Aorta (tissue), 5 donors: ENCODE measurements at places on chromosomes 7 and 10. TPM values are rescaled to one million over a fixed set of nuclear protein-coding genes. Genes with fewer than 3 reads are reported as not detected.

DNA sequence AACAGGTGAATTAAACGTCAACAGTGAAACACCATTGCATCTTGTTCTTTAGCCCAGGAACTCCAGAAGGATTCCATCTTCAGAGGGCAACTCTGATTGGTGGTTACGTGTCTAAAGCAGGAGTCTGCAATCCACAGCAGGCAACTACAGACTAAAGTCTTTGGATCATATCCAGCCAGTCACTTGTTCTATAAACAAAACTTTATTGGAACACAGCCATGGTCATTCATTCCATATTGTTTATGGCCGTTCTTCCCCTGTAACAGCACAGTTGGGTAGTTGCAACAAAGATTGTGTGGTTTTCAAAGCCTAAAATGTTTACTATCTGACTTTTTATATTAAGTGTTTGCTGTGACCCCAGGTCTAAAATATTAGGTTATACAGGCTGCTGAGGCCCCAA lies 94.7 kb upstream of the IMMP2L start:
- no peak overlapping the region for H3K4me3 ChIP-seq
- DNase-seq, result no peak
- no peaks in the 10 kb centered on the region for H3K4me1 ChIP-seq
- no peaks in the 10 kb centered on the region for H3K36me3 ChIP-seq

- no peaks in the 10 kb centered on the region for H3K4me1 ChIP-seq
- no peak overlapping the region for H3K27ac ChIP-seq
- peak; percentile 43 for DNase-seq
- no peak overlapping the region for H3K4me3 ChIP-seq
- no peaks in the 10 kb centered on the region for H3K27me3 ChIP-seq
- no peaks in the 10 kb centered on the region for H3K36me3 ChIP-seq
Observed at GRCh38 chr10:132982301-132982989, 40.1 kb upstream of the CFAP46 start.

- no peaks in the 10 kb centered on the region for H3K27me3 ChIP-seq
- H3K4me3 ChIP-seq, result no peak overlapping the region
- no peak for DNase-seq
- H3K36me3 ChIP-seq, result no peaks in the 10 kb centered on the region
Observed at GRCh38 chr7:31487476-31487875, 26.4 kb upstream of the ITPRID1 start.

DNA sequence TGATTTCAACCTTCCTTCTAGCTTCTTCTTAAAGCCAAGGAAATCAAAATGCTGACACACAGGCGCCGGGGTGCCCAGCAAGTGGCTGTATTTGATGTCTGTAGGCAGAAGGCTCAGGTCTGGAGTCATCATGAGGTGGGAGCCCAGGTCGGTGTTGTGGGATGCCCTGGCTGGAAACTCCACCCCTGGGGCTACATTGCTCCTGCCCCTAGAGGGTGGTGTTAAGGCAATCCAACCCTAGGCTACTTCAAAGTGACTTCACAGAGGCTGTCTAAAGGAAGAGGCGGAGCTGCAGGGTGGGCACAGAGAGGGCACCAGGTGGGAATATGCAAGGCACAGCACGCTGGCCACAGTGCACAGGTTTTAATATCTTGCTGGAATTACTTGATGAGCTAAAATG lies 200.9 kb downstream of the ADAM12 start:
- H3K27me3 ChIP-seq, result no peaks in the 10 kb centered on the region
- no peak for DNase-seq
- H3K4me1 ChIP-seq, result no peaks in the 10 kb centered on the region
- no peak overlapping the region for H3K27ac ChIP-seq
- no peak overlapping the region for H3K4me3 ChIP-seq

GRCh38 chr10:30991647-30992011 lies 40.0 kb downstream of the ZNF438 start:
- H3K27ac ChIP-seq, result peak overlapping the region; percentile 21
- H3K36me3 ChIP-seq, result no peaks in the 10 kb centered on the region
- H3K27me3 ChIP-seq, result no peaks in the 10 kb centered on the region
- H3K4me1 ChIP-seq, result peaks cover 2% of the 10 kb centered on the region

GRCh38 chr7:1753564-1753867 lies 83.4 kb downstream of the ELFN1 start:
- H3K36me3 ChIP-seq, result no peaks in the 10 kb centered on the region
- H3K4me3 ChIP-seq, result no peak overlapping the region
- peak; percentile 36 for DNase-seq
- H3K27ac ChIP-seq, result no peak overlapping the region

DNA sequence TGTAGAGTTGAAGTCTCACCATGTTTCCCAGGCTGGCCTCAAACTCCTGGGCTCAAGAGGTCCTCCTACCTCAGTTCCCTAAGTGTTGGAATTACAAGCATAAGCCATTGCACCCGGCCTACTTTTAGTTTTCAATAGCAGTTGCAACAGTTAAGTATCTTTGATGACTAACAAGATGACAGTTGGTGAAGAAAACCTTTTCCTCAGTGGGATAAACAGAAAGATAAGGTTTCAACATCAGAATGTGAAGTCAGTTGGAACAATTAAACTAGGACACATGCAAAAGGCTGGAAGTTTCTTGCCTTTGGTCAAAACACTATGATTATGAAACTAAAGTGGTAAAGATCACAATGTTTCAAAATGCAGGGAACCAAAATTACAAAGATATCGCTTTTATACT lies 169.2 kb downstream of the ZNF438 start:
- H3K36me3 ChIP-seq, result no peaks in the 10 kb centered on the region
- no peak overlapping the region for H3K4me3 ChIP-seq
- peaks cover 1% of the 10 kb centered on the region for H3K4me1 ChIP-seq
- H3K27ac ChIP-seq, result no peak overlapping the region
- H3K27me3 ChIP-seq, result no peaks in the 10 kb centered on the region

DNA sequence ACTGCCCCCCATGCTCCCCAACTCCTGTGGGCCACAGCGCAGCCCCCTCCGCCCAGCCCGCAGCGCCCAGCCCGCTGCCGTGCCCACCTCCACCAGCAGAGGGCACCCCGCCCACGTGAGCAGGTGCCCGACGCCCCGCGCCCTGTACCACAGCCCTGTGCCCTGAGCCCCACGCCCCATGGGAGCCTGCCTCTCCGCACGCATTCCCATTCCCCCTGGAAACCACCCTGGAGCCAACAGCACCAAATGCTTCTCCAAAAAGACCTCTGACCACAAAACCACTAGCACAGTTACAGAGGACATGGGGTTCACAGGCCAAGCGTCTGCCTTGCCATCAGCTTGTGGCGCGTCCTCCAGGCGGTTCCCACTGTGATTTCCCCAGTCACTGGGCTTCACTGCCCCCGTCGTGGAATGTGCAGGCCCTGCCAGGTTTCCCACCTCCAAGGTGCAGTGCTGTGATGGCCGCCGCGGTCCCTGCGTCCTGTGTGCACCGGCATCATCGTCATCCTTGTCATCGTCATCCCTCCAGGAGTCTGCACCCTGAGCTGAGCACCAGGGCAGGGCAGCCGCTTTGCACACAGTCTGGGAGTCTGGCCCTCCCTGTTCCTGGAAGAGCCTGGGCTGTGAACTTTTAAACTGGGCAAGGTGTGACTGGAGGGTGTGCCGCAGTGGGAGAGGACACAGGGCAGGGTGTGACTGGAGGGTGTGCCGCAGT lies 61.7 kb downstream of the PWWP2B start:
- no peak overlapping the region for H3K27ac ChIP-seq
- no peaks in the 10 kb centered on the region for H3K36me3 ChIP-seq
- H3K4me3 ChIP-seq, result no peak overlapping the region
- no peaks in the 10 kb centered on the region for H3K4me1 ChIP-seq

GRCh38 chr10:108462005-108462404 lies 1297.5 kb upstream of the SORCS1 start:
- DNase-seq, result no peak
- H3K27me3 ChIP-seq, result no peaks in the 10 kb centered on the region
- no peaks in the 10 kb centered on the region for H3K4me1 ChIP-seq
- H3K27ac ChIP-seq, result no peak overlapping the region
- H3K36me3 ChIP-seq, result no peaks in the 10 kb centered on the region
- no peak overlapping the region for H3K4me3 ChIP-seq

DNA sequence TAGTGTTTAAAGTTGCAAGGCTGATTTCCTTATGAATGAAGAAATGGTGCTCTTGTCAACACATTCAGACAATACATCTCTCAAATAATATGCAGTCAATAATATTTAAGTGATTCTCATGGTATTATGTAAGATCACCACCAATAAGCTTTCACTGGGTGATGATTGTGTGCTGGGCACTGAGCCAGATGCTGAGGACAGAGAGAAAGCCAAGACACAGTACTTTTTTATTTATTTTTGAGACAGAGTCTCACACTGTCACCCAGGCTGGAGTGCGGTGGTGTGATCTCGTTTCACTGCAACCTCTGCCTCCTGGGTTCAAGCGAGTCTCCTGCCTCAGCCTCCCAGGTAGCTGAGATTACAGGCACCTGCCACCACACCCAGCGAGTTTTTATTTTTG lies 130.6 kb upstream of the LSM8 start:
- H3K27ac ChIP-seq, result no peak overlapping the region
- H3K27me3 ChIP-seq, result no peaks in the 10 kb centered on the region
- DNase-seq, result no peak
- H3K36me3 ChIP-seq, result no peaks in the 10 kb centered on the region
- no peaks in the 10 kb centered on the region for H3K4me1 ChIP-seq

GRCh38 chr10:69358148-69358795 lies 58.4 kb downstream of the TACR2 start:
- no peak for DNase-seq
- H3K27ac ChIP-seq, result no peak overlapping the region
- H3K4me1 ChIP-seq, result peaks cover 13% of the 10 kb centered on the region
- H3K36me3 ChIP-seq, result no peaks in the 10 kb centered on the region
- H3K4me3 ChIP-seq, result no peak overlapping the region

DNA sequence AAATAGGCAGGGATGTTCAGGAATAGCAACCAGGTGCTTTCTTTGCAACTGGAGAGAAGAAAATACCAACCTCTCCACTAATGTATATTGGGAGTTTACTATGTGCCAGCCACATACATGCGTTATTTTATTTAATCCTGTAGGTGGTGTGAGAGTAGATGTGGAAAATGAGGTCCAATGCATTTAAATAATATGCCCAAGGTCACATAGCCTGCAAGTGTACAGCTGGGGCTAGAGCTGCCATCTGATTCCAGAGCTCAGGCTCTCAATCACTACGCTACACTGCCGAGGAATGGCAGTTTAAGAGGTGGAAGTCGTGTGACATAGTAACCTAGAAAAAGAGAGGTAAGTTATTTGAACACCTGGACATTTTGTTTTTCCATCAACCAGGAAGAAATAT lies 277.0 kb downstream of the EXOC4 start:
- H3K36me3 ChIP-seq, result no peaks in the 10 kb centered on the region
- H3K27ac ChIP-seq, result no peak overlapping the region
- peaks cover 5% of the 10 kb centered on the region for H3K4me1 ChIP-seq
- H3K27me3 ChIP-seq, result no peaks in the 10 kb centered on the region

DNA sequence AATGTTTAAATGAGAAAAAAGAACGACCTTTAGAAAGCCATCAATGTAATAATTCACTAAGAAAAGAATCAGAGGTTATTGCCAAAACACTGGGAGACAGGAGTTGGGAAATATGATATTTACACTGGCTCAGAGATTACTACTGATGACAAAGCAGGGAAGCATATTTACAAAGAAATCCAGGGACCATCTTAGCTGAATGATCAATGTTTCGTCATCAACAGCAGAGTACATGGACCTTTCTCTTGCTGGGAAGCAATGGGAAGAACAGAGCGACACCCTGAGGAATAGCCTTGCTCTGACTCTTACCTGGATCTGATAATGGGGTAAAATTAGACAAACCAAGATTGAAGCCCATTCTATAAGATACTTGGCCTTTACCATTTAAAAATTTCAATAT lies 1293.5 kb downstream of the XPNPEP1 start:
- H3K4me1 ChIP-seq, result no peaks in the 10 kb centered on the region
- DNase-seq, result no peak
- H3K36me3 ChIP-seq, result no peaks in the 10 kb centered on the region
- no peaks in the 10 kb centered on the region for H3K27me3 ChIP-seq
- no peak overlapping the region for H3K4me3 ChIP-seq

DNA sequence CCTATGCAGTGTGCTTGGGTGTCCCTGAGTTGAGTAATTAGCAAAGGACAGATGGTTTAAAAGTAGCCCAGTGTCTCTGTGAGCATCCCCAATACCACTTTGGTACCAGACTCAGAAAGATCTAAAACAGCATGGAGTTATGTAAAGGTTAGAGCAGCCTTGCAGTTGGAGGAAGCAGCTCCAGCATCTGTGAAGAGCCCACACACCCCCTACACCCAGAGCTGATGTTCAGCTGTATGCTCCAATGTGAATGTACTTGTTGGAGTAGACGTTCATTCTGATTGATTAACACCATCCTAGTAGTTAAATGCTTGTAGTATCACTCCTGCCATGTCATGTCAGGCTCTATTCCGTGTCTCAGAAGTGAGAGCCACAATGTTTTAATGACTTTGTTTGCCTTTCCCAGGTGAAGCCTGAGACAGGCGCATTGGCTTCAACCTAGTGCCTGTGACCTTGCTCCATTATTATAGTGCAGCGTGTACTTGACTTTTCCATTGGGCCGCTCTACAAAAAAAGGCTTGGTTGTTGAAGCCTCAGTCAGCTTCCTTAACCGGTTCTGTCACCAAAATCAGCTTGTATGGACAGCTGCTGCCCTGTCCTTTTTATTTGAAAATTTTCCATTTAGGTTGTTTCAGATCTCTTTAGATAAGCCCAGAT lies 154.2 kb downstream of the LCOR start:
- no peaks in the 10 kb centered on the region for H3K27me3 ChIP-seq
- H3K4me1 ChIP-seq, result no peaks in the 10 kb centered on the region
- H3K4me3 ChIP-seq, result no peak overlapping the region
- no peak for DNase-seq
- H3K27ac ChIP-seq, result no peak overlapping the region
- H3K36me3 ChIP-seq, result peaks cover 2% of the 10 kb centered on the region

DNA sequence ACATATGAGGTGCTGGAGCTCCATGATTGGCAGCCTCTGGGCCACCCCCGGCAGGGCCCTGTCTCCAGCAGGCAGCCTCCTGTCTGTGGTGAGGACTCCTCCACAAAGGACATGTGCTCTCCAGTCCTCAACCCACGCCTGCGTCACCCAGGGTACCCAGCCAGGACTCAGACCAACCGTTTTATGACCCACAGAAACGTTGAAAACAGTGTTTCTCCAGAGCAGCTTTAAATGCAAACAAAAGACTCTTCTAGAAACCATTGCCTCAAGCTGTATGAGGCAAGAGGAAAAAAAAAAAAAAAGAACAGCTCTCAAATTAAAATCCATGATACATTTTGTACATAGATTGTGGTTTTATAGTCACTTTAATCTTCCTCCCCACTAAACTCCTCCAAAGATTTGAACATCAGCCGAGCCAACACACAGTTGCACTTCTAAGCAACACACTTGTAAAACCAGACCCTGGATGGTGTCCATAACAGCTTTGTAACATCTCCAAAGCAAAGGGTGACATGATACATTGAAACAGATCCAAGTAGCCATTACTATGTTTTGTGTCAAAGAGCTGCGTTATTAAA lies 175.0 kb upstream of the LYZL2 start:
- H3K4me3 ChIP-seq, result no peak overlapping the region
- H3K36me3 ChIP-seq, result no peaks in the 10 kb centered on the region
- H3K27me3 ChIP-seq, result no peaks in the 10 kb centered on the region
- no peak overlapping the region for H3K27ac ChIP-seq
- DNase-seq, result peak; percentile 85

The ACBD7 gene
- total RNA-seq, result not detected

The HYAL4 gene
- total RNA-seq, result not detected

The ADIRF gene
- total RNA-seq, result 520 TPM

The CDHR1 gene
- 0.32 TPM for total RNA-seq

The PAPOLB gene
- 0.54 TPM for total RNA-seq

The GIMAP8 gene
- total RNA-seq, result 41.4 TPM

The PIK3AP1 gene
- total RNA-seq, result 23.4 TPM
